CD4-positive, alpha-beta T cell treated with Interleukin-6 at 100 ng/mL for 8 hours (primary cell): ENCODE measurements at places on chromosomes 1 and 21.

DNA sequence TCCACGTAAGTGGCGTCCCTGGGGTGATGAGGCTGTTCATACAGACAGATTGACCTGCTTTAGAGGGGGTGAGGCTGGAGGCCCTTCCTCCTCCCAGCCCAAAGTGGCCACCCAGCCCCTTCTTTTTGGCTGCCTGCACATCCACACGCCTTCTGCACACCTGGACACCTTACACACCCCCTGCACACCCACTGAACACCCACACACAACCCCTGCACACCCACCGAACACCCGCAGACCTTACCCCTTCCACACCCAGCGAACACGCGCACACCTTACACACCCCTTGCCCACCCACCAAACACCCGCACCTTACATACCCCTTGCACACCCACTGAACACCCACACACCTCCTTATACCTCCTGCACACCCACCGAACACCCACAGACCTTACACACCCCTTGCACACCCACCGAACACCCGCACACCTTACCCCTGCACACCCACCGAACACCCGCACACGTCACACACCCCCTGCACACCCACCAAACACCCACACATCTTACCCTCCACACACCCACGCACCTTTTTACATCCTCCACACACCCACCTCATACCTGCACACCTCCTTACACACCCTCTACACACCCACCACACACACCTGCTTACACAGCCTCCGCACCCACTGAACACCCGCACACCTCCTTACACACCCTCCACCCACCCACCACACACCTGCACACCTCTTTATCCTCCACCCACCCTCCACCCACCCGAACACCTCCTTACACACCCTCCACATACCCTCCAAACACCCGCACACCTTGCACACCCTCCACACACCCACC is 37.7 kb downstream of the COQ8A start:
- no peak for DNase-seq

GRCh38 chr1:224559981-224560728 is 56.0 kb upstream of the CNIH3 start:
- DNase-seq = no peak

- no peak for DNase-seq
Measured at GRCh38 chr21:26154753-26155152, 15.8 kb downstream of the APP start.

DNA sequence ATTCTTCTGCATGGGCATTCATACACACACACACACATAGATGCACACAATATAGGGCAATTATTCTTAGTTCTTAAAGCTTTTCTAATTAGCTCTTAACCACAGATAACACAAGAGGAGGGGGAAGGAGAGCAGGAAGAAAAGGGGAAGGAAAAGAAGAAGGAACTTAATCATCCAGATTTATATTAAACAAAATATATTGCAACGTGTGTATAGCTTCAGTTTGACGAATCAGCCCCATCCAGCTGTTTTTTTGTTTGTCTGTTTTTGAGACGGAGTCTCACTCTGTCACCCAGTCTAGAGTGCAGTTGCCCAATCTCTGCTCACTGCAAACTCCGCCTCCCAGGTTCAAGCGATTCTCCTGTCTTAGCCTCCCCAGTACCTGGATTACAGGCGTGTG is 21.7 kb upstream of the ANKRD13C start:
- no peak for DNase-seq

- no peak for DNase-seq
Measured at GRCh38 chr1:210482945-210483617, 154.4 kb downstream of the HHAT start.

GRCh38 chr1:206715120-206715519 is 30.4 kb downstream of the MAPKAPK2 start:
- DNase-seq = no peak

DNA sequence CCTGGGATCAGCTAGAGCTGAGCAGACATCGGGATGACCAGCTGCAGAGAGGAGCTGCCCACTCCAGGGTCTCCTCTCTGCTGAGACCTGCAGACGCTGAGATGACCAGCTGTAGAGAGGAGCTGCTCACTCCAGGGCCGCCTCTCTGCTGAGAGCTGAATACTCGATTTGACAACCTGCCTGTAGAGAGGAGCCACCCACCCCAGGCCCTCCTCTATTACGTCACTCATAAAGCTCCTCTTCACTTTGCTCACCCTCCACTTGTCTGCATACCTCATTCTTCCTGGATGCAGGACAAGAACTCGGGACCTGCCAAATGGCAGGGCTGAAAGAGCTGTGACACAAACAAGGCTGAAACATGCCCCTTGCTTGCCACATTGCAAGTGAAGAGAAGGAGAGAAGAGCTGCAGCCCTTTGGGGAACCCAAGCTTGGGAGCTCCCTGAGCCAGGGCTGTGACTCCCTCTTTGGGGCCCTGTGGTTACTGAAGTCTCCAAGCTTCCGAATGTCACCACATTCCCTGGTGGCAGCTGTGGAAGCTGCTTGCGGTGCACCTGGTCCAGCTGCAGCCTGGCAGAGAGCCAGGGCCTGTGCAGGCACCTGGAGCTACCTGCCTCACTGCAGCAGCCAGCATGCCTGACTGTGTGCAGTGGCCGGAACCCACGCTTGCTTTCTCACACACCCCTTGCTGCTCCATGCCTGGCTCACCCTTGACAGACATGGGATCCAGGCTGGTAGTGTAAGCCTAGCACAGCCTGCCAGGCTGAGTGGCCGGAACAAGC is 59.6 kb downstream of the CC2D1B start:
- no peak for DNase-seq

GRCh38 chr1:164660775-164661174 is 101.8 kb downstream of the PBX1 start:
- DNase-seq = no peak

DNA sequence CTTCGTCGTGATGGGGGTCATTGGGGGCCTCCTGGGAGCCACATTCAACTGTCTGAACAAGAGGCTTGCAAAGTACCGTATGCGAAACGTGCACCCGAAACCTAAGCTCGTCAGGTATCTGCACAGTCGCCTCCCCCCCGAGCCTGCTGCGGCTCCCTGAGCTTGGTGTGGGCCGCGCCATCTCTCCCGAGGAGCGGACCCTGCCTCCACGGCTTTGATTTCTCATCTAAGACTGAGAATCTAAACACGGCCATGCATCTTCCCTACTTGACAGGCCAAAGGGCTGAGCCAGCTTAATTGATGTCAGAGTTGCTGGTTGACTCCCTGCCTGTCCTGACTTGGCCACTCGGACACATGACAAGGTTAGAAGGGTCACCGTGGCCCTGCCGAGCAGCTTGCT is 19.1 kb downstream of the NPPA start:
- no peak for DNase-seq

DNA sequence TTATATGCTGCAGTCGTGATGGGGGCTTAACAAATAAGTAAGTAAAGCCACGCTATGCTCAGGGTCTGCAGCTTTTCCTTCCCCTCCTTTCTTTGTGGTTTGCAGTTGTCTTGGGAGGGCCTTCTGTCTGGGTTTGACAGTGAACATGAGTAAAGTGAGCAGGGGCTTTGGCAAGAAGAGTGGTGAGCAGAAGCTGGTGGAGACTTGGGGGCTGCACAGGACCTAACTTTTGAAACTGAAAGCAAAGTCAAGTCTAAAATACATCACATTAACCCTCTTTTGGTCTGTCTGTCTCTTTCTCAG is 368.6 kb upstream of the VAMP3 start:
- DNase-seq = no peak

DNA sequence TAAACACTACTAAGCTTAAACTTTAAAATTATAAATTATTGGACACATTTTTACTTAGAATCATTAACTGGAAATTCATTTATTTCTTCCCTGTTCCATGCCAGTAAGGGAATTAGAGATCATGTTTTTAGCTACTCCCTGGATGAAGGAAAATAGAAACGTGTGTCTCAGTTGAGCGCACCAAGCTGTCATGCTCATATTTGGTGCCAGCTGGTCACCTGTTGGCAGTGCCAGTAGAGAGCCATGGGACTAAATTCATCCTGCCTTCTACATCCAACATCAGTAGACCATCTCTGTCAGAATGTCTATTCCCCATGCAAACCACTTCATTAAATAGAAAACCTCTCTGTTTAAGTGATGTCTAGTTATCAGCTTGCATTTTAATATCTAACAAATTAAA is 17.4 kb upstream of the SLC22A15 start:
- DNase-seq = no peak

GRCh38 chr1:210981490-210981889 is 152.5 kb downstream of the KCNH1 start:
- DNase-seq = no peak

DNA sequence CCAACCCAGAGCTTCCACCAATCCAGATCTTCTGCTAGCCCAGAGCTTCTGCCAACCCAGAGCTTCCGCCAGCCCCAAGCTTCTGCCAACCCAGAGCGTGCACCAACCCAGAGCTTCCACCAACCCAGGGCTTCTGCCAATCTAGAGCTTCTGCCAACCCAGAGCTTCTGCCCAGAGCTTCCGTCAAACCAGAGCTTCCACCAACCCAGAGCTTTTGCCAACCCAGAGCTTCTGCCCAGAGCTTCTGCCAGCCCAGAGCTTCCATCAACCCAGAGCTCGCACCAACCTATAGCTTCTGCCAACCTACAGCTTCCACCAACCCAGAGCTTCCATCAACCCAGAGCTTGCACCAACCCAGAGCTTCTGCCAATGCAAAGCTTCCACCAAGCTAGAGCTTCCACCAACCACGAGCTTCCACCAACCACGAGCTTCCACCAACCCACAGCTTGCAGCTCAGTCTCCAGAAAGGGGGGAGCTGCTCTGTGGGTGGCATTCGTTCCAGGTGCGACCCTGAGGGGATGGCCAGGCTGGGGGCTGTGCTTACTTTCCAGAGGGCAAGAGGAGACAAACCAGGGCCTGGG is 23.8 kb downstream of the CRYAA start:
- DNase-seq = no peak

DNA sequence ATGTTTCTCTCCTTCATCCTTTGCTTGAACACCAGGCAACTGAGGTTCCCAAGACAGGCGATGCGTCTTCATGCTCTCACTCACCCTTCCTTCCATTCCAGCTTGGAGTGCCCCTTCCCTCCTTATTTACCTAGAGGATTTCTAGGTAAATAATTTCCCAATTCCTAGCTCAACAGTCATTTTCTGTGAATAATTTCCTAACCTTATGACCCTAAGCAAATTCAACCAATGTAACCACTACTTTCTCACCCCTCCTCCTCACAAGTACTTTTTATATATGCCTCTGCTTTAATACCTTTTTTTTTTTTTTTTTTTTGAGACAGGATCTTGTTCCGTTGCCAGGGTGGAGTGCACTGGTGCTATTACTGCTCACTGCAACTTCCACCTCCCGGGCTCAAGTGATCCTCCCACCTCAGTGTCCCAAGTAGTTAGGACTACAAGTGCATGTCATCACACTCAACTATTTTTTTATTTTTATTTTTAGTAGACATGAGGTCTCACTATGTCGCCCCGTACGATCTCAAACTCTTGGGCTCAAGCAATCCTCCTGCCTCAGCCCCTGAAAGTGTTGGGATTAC is 86.7 kb downstream of the USP24 start:
- no peak for DNase-seq

- DNase-seq = no peak
Measured at GRCh38 chr1:63626222-63626621, 33.0 kb downstream of the PGM1 start.

DNA sequence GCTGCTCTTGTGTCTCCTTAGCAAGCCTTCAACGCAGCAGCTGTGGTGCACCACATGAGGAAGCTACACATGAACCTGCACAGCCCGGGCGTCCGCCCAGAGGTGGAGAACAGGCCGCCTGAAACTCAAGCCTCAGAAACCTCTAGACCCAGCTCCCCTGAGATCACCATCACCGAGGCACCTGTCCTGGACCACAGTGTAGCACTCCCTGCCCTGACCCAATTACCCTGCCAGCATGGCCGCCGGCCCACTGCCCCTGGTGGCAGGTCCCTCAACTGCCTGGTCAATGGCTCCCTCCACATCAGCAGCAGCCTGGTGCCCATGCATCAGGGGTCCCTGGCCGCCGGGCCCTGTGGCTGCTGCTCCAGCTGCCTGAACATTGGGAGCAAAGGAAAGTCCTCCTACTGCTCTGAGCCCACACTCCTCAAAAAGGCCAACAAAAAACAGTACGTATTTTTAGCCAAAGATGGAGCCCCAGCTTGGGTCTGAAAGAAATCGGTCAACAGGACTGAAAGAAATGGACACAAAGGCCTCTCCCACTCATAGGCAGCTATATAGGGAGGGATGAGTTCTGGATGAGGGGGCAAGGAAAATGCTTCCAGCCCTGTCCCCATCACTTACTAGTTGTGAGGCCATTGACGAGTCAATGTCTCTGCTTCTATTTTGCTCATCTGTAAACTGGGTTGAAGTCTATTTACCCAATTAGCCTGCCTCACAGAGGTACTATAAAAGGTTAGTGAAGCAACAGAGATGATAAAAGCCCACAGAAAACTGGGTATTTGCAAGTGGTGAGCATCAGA is 28.5 kb downstream of the CAMK1G start:
- DNase-seq = no peak

GRCh38 chr1:2554621-2555387 is 1.4 kb upstream of the TNFRSF14 start:
- DNase-seq = peak; percentile 61

DNA sequence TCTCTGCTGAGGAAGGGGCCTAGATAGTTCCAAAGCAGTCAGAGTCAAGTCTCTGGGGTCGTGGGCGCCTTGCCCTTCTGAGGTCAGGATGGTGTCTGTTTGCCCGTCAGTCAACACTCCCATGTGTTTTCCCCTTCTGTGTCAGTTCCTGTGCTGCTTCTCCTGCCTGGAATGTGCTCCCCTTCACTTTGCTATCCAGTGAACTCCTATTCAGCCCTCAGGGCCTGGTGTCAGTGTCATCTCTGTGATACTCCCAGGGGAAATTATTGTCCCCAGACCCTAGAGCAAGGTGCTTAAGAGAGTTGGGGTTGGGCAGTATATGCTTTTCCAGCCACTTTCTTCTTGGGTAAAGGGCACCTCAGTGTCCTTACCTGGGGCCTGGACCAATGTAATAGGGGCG is 45.8 kb upstream of the SYNC start:
- no peak for DNase-seq

DNA sequence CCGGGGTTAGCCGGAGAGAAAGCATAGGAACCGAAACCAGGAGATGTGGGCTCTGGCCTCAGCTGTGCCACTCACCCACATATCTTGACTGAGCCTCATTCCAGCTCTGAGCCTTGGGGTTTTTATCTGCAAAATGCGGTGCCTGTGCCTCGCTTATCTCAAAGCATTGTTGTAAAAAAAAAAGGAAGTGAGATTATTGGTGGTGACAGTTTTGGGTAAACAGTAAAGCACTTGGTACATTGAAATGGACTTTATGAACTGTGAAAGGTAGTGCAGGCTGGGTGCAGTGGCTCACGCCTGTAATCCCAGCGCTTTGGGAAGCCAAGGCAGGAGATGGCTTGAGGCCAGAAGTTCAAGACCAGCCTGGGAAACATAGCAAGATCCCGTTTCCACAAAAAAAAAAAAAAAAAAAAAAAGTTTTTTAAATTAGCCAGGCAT is 3.8 kb downstream of the PTAFR start:
- peak; percentile 9 for DNase-seq

- no peak for DNase-seq
Measured at GRCh38 chr1:58721247-58721820, 21.5 kb upstream of the MYSM1 start.

DNA sequence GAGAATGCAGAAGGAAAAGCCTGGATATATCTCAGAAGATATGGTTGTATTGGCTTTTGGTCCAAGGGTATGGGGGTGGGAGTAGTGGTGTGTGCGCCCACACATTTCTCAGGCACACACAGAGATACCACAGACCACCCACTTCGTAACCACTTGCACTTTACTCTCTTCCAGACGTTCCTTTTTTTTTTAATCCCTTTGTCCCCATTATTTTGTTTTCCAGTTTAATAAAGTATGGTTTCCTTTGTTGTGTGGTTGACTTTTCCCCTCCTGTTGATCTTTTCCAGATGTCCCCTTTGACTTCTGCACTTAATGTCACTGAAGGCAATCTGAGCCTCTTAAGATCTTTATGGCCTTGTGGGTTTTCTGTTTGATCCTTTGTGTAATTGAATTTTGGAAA is 10.5 kb upstream of the TARS2 start:
- DNase-seq = no peak
